ENCODE measurements at places on chromosomes 6 and 20.

GRCh38 chr6:105357165-105357564 is 45.7 kb downstream of the PREP start:
- DNase-seq, result no peak

- no peak for DNase-seq
Measured at GRCh38 chr6:135791441-135791840, 60.1 kb upstream of the PDE7B start.

- no peak for DNase-seq
Measured at GRCh38 chr20:8756410-8756809, 312.5 kb upstream of the PLCB4 start.

GRCh38 chr6:52815167-52816092 is 11.8 kb upstream of the GSTA1 start:
- no peak for DNase-seq

- DNase-seq, result no peak
Measured at GRCh38 chr6:84554706-84555105, 209.7 kb downstream of the TBX18 start.

Measured in activated T-helper 1 cell treated with Interleukin-2 at 50 U/mL for 16 hours (primary cell).